ENCODE measurements at places on chromosomes 5 and 9. TPM values are rescaled to one million over a fixed set of nuclear protein-coding genes. Genes with fewer than 3 reads are reported as not detected.

GRCh38 chr9:120931231-120932085 is 4.9 kb upstream of the TRAF1 start:
- DNase-seq = no peak

DNA sequence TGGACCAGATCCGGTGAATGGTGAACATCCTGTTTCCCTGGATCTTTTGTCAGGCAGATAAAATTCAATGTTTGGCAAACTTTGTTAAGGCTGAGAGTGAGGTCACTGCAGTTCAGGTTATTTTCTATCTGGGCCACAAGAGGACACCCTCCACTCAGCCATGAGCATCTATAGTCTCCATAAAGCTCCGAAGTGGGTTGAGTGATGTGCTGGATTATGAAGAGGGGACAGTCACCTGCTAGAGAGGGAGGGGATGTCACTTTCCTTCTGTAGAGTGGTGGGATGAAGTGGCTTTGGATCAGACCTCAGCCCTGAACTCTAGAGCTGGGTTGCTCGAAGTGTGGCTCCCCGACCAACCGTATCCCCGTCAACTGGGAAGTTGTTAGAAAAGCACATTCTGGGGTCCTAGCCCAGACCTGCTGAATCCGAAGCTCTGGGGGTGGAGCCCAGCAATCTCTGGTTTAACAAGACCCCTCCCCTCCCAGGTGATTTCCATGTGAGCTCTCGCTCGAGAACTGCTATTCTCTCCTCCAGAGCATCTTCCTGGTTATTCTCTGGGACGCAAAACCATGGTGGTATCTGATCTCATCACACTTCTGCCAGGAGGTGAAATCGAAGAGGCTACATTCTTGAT is 31.8 kb upstream of the FGF1 start:
- no peak for DNase-seq

- no peak for DNase-seq
Measured at GRCh38 chr5:138903130-138903775, 28.1 kb upstream of the LRRTM2 start.

GRCh38 chr9:81032831-81033230 is 656.5 kb downstream of the TLE1 start:
- DNase-seq = no peak

DNA sequence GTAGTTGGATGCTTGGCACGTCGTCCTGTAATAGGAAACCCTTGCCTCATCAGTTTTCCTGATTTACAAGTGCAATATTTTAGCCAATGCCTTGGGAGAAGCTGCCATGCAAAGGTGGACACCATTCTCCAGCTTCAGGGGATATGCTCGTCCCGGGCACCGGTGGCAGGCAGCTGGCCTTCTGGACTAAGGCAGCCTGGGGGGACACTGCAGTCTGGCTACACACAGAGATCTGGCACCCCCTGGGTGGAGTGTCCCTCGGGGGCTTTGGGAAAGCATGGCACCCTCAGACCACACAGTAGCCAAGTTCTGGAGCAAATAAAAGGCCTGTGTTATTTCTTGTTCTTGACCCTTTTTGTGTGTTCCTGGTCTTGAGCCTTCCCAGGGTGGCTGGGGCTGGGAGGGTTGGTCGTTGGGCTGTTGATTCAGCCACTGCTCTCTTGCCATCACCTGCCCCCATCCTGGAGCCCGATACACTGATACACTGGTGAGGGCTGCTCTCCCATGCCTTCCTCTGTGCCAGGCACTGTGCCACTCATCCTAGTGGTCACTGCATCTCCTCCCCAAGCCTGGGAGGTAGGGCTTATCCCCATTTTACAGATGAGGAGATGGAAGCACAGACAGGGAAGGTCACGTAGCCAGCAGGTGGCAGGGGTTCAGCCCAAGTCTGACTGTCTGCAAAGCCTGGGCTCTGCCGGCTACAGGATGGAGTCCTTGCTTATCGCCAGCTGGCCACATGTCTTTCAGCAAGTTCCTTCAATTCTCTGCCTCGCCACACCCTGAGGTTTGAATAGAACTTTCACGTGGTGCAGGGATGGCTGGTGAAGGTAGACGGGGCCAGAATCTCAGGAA is 134.1 kb downstream of the RGS3 start:
- DNase-seq = no peak

GRCh38 chr5:124130816-124131215 is 615.6 kb downstream of the ZNF608 start:
- DNase-seq = no peak

DNA sequence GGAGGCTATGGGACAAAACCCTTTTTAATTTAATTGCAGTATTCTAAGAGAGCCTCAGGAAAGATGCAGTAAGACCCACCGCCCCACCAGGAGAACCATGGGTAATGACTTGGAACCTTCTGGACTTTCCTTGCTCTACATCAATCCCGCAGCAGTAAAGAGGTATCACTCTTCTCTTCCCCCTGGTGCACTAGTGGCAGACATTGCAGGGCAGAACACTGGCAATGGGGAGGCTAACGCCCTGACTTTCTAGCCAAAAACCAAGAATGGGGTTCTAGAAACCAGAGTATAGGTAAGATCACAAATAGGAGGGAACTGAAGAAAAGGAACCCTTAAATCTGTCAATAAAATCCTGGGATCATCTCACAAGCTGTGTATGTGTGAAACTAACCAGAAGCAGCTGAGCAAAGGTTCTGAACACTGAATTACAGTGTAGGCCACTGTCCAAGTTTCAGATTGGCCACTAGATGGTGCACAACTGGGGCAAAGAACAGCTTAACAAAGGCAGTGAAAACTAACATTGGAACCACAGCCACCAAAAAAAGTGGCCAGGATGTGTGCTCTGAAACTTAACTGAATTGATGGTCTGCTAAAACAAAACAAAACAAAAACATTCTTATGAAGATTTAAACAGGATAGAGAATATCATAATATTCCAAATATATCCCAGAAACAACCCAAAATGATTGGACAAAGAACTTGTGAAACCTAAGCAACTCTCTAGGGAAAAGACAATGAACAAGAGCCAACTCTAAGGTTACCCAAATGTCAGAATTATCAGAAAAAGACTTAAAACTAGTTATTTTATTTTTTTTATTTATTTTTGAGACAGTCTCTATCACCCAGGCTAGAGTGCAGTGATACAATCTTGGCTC is 6.6 kb upstream of the FAM151B start:
- peak; percentile 42 for DNase-seq

- no peak for DNase-seq
Measured at GRCh38 chr5:92371889-92372235, 988.7 kb upstream of the ARRDC3 start.

DNA sequence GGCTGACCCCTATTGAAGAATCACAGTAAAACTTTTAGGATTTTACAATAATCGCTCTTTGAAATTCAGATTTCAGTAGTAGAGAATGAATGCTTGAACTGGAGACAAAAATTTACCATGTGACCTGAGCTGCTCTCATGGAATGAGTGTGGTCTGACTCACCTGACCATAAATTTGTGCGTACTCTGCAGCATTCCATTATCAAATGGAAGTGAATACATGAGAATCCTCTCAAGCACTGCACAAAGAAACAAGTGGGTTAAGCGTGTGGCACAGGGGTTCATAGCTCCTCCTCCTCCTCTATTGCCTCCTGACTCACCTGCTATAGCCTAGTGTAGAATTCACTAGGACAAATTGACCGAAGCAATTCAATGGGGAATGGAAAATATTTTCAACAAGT is 269.8 kb upstream of the CDH9 start:
- DNase-seq = no peak

- no peak for DNase-seq
Measured at GRCh38 chr5:3006526-3006925, 255.0 kb upstream of the IRX2 start.

DNA sequence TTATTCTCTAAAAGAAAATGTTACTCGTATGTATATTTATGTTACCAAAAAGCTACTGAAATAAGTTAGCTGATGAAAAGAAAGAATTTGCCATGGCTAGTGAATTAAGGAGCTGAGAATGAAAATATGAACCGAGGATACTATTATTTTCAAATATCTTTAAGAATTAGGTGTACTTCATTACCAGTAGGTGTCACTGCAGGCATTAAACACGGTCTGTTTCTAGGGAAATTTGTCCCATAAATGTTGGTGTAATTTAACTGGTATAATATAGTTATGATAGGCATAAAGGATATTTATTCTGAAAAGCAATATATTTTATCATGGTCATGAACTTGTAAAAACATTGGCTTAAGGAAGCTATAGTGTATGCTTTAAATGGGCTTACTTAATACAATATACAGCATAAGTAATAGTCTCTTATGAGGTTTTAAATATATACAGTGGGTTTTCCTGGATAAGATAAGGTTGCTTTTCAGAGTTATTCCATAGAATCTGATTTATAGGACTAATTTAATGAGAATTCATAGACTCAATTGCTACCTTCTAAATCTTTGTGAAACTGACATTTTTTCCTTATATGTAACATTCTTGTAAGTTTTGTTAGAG is 72.4 kb upstream of the MPDZ start:
- DNase-seq = no peak

GRCh38 chr9:113652355-113653152 is 189.0 kb downstream of the RGS3 start:
- DNase-seq = no peak

GRCh38 chr5:74870299-74871067 is 4.3 kb upstream of the FAM169A start:
- no peak for DNase-seq

CDH9 gene
- total RNA-seq = not detected

ARHGEF28 gene
- total RNA-seq = 28.2 TPM

ZBED3 gene
- total RNA-seq = 11.5 TPM

ZNF483 gene
- total RNA-seq = 2.6 TPM

EMB gene
- total RNA-seq = 7.4 TPM

SMIM33 gene
- not detected for total RNA-seq

All from pancreas (tissue), 10 donors.